ENCODE measurements at places on chromosomes 12 and 14.

DNA sequence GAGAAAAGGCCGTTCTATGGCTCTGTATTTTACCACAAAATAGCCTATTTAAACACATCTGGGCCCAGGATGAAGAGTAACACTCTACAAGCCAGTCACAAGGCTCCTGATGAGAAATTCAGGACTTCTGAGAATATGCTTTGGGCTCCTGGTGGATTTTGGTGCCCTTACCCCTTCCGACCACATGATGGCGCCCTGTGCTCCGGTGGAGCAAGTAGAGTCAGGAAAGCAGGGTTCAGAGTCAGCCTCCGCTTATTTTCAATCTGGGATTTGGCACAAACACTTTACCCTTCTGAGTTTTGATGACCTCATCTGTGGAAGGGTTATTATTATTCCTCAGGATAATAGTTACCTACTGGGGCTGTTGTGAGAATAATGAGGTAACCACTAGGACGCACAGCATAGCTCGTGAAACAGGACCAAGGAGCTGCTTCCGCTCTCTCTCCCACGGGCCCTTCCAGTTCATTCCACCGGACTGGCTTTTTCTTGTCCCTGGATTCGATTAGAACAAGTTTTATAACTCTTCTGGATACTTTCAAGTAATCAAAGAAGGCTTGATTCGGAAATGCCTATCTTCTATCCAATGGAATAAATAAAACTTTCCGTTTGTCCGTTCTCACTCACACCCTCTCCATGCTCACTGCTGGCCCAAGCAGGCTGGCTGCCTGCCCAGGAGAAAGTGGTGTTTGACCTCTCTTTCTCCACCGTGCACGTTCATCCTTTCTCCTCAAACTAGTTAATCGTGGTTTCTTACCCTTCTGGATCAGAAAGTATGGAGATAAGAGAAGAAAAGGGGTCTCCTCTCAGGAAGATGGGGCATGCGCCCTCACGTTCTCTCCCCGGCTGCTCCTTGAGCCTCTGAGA lies 104.6 kb downstream of the GALC start:
- no peak for DNase-seq

DNA sequence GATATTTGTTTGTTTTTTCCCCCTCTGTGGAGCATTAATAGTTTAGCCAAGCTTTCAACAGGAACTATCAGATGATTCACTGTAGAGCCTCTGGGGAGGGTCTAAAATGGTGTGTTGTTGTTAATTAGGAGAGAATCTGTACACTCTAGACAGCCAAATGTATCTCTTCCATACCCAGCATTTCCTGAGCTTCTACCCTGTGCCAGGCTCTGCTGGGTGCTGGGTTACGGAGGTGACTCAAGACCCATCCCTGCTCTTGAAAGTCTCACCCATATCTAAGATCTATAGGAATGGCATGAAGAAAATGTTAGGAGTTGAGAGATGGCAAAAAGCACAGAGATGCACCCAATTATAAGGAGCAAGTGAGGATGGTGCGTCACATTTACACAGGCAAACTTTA lies 245.8 kb downstream of the C12orf75 start:
- no peak for DNase-seq

DNA sequence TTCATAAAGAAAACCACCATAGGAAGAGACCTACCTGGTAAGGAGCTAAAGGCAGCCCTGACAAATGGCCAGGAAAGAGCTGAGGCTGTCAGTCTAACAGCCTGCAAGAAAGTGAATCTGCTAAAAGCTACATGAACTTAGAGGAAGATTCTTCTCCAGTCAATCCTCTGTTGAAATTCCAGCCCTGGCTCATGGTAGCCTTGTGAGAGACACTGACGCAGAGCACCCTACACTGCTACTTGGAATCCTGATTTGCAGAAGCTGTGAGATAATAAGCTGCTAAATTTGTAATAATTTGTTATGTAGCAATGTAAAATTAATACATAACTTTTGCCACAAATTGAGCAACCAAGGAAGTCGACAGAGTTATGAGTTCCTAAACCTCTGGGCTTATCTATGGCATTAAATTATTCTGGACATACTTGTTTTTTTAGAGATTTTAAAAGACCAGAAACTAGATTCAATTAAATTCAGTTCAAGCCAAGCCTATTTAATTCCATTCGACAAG lies 257.0 kb downstream of the ETNK1 start:
- DNase-seq, result no peak

GRCh38 chr12:56029166-56029519 lies 8.3 kb downstream of the IKZF4 start:
- DNase-seq, result no peak

DNA sequence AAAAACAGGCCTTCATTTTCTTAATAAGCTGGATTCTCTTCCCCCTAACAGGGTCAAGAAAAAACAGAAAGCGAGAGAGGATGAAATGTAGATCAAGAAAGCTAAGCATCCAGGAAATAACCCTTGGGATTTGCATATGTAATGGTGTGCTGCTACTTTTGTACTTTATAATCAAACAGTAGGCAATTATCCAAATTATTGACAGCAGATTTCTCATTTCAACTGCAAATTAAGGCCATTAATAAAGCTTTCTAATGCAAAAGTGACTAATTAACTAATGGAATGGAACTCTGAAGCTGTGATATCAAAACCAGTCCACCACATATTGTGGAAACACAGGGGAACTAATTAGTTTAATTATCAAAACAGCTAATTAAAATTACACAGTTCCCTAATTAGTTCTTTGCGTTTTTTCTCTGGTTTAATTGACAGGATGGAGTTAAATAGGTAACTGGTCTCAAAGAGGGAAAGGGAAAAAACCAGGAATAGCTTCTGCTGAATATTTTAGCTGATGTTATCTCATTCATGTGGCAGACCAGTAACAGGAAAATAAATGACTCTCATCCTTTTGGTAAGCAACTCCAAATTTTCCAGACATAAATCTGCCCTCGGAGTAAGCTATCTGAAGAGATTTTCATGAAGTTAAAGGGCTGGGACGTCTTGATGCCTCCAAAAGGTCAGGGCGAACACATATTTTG lies 182.7 kb upstream of the LMO3 start:
- DNase-seq, result no peak

GRCh38 chr14:30223966-30224365 lies 296.3 kb upstream of the PRKD1 start:
- DNase-seq, result no peak

GRCh38 chr14:64723691-64724577 lies 19.7 kb downstream of the PLEKHG3 start:
- no peak for DNase-seq

DNA sequence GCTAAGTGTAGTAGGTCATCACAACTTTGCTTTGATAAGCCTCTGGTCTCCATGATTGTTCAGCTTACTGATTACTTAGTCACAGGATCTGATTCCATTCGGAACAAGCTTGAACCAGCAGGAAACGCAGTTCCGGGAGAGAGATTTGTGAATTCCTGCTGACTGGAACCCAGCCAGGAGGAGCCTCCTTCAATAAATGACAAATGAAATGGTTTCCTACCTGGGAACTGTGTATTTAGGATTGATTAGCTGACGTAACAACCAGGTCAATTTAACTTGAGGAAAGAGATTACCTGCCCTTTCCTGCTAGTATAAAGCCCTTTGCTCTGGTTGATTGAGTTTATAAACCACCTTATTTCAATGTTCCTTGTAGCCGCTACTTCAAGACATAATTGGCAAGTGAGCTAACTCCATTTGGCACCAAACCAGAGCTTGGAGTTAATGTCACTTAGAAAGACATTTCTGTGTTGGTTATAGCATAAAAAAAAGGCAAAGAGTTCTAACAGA lies 35.1 kb upstream of the KCNH3 start:
- no peak for DNase-seq

GRCh38 chr14:77918448-77918847 lies 118.5 kb downstream of the ADCK1 start:
- DNase-seq, result no peak

- DNase-seq, result no peak
Observed at GRCh38 chr12:116009805-116010204, 267.7 kb downstream of the MED13L start.

DNA sequence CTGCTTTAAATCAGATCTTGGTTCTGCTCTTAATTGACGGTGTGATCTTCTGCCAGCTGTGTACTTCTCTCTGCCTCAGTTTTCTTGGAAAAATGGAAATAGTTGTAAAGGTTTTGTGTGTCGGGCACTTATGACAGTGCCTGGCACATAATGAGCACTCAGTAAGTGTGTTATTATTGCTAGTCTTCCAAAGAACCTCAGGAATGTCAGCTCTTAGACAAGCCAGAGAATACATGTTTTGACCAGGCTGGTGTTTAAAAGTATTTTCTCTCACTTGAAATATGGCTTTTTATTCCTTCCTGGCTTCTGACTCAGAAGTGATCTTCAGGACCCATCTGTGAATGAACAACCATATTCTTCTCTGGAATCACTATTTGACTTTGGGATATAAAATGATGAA lies 304.1 kb downstream of the SNAPC1 start:
- no peak for DNase-seq

- DNase-seq, result no peak
Observed at GRCh38 chr12:65666876-65667275, 157.4 kb upstream of the HMGA2 start.

GRCh38 chr14:105199093-105199492 lies 18.0 kb upstream of the NUDT14 start:
- no peak for DNase-seq

GRCh38 chr12:62787611-62788010 lies 147.3 kb downstream of the PPM1H start:
- no peak for DNase-seq

GRCh38 chr12:7719946-7720730 lies 8.9 kb downstream of the DPPA3 start:
- no peak for DNase-seq

- DNase-seq, result no peak
Observed at GRCh38 chr14:59438195-59438647, 27.0 kb downstream of the GPR135 start.

DNA sequence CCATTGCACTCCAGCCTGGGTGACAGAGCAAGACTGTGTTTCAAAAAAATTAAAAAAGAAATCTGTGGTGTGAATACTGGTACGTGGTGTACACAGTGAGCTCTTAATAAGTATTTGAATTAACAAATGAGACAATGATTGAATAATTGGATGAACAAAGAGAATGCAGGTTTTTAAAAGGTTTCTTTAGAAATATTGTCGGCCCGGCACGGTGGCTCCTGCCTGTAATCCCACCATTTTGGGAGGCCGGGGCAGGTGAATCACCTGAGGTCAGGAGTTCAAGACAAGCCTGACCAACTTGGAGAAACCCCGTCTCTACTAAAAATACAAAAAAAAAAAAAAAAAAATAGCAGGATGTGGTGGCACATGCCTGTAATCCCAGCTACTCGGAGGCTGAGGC lies 6.6 kb downstream of the HIF1A start:
- no peak for DNase-seq

GRCh38 chr12:131047789-131048610 lies 94.3 kb downstream of the ADGRD1 start:
- DNase-seq, result no peak

DNA sequence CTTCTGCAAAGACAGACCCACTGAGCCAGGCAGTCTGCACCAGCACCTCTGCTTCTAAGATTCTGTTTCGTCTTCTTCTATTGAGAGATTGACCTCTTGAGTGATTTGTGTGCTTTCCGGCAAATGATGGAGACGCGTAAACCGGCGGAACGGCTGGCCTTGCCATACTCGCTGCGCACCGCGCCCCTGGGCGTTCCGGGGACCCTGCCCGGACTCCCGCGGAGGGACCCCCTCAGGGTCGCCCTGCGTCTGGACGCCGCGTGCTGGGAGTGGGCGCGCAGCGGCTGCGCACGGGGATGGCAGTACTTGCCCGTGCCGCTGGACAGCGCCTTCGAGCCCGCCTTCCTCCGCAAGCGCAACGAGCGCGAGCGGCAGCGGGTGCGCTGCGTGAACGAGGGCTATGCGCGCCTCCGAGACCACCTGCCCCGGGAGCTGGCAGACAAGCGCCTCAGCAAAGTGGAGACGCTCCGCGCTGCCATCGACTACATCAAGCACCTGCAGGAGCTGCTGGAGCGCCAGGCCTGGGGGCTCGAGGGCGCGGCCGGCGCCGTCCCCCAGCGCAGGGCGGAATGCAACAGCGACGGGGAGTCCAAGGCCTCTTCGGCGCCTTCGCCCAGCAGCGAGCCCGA lies 703 bp downstream of the ASCL4 start:
- DNase-seq, result no peak

- DNase-seq, result no peak
Observed at GRCh38 chr14:103517721-103518421, 4.8 kb downstream of the CKB start.

- no peak for DNase-seq
Observed at GRCh38 chr14:30610787-30611343, 11.3 kb upstream of the SCFD1 start.

DNA sequence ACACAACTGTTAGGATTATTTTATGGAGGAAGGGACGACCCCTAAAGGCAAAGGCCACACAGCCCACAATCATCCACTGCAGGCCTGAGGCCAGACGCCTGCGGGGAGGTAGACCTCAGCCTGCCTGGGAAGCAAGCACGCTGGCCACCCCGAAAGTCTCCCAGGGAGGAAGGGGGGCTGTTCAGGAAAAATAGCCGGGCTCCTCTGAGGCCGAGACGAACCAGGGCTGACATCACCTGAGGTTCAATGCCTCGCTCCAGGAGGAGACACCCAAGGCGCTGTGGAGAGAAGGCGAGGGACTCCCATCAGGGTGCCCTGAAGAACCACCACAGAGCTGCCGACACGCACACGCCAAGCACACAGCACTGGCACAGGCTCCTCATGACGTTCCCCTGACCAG lies 127.4 kb downstream of the PIWIL1 start:
- no peak for DNase-seq

DNA sequence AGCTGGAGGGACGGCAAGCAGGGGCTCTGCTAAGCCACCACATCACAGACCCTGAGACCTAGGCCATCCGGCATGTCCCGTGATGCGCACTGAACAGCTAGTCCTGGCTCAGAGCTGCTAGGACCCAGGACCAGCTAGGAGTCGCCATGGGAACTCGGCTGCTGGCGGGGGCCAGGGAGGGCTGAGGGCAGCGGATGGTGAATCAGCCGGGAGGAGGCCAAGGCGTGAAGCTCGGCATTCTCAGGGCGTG lies 5.1 kb downstream of the AHNAK2 start:
- no peak for DNase-seq

DNA sequence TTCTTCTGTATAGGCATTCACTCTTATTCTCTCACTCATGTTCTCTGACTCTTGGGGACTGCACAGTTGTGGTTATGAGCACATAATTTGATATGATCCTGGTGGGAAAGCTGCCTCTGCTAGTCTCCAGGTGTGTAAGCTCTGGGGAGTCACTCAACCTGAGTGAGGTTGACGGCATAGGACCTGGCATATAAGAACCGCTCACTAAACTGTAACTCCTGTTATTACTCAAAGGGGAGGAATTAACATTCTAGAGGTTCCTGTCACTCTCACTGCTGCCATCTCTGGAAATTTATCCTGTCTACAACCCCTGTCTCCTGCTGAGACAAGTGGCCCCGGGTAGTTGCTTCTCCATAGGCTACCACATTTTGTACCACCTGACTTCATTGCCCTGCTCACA lies 14.0 kb downstream of the SRSF5 start:
- DNase-seq, result no peak

Data from activated CD8-positive, alpha-beta memory T cell treated with anti-CD3 and anti-CD28 coated beads for 48 hours (primary cell).